Foreskin keratinocyte (primary cell): ENCODE measurements at places on chromosomes 1 and 21. TPM values are rescaled to one million over a fixed set of nuclear protein-coding genes. Genes with fewer than 3 reads are reported as not detected.

GRCh38 chr1:31811605-31812004 lies 4.2 kb downstream of the SPOCD1 start:
- DNase-seq, result no peak

- DNase-seq, result no peak
These were observed 152.7 kb downstream of the HIVEP3 start for GRCh38 chr1:41766041-41766440.

- no peak for DNase-seq
These were observed 78.0 kb upstream of the HSD17B7 start for GRCh38 chr1:162712317-162713029.

GRCh38 chr1:11797525-11798216 lies 8.1 kb downstream of the MTHFR start:
- DNase-seq, result no peak

DNA sequence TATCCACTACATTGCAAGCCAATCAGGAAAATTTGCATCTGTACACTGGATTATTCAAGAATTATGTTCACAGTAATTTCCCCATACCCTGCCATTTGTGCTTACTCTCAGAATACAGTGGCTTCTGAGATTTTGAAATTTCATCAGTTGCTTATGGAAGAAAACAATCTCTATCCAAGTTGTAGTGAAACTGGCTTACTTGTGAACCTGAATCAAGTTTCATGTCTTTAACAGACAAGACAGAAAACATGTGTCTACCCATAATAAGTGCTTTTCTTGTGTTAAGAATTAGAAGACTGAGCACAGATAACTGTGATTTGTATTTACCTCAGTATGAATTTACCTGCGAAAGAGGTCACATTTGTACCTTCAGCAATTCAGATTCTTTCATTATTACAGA lies 672.7 kb upstream of the ADGRL2 start:
- no peak for DNase-seq

The CHODL gene
- 0.67 and 0.68 TPM in 2 replicates for total RNA-seq

The RHBDL2 gene
- 6.3 and 10.6 TPM in 2 replicates for total RNA-seq

The FCGR3B gene
- total RNA-seq, result not detected in 2 replicates

DNA sequence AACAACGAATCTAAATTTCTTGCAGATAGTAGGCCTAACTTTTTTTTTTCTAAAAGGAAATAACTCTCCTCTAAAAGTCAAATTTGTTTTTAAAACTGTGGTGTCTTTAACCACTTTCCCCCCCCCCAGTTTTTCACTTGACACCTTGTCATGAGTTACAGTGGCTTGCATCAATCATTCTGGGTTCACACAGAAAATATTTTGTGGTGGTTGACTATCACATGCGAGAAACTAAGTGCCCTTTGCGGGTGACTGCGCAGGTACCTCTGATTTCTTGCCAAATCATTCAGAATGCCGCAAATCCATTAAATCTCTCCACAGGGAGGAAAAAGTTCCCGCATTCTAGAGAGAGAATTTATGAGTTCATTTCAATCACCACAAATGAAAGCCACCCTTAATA lies 23.8 kb upstream of the SAMSN1 start:
- no peak for DNase-seq

GRCh38 chr1:247496581-247497285 lies 38.8 kb upstream of the OR2B11 start:
- peak; percentile 4 for DNase-seq

DNA sequence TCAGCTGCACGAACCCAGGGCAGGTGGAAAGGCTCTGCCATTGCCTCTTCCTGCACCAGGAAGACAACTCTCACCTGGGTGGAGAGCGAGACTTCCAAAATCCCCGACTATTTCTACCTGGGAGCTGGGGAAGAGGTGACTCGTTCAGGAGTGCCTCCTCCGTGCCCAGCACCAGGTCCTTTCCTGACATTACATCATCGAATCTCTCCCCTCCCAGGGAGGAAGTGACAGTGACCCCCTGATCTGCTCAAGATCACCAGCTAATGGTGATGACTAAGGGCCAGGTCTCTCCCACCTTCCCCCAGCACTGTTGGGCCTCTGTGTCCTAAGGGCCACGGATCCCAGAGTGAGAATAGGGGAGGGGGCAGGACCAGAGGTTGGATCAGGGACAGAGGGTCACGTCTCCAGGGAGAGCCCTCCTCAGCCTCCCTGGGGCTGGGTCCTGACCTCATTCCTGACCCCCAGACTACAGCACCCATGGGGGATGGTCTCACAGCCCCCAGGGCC lies 6.8 kb downstream of the MEGF6 start:
- DNase-seq, result no peak

The VHLL gene
- total RNA-seq, result not detected in 2 replicates
